Stimulated activated CD8-positive, alpha-beta memory T cell treated with anti-CD3 and anti-CD28 coated beads, Interleukin-4, amount 100 ng/mL, for 1 hour (primary cell): ENCODE measurements at places on chromosomes 1 and 21.
A peak's percentile ranks its signal among the peaks of the same experiment; 100 is the strongest.

GRCh38 chr1:154206196-154206595 is at the start of gene CFAP141:
Gene CFAP141 (minus strand): TSS chr1:154206333. CDS start chr1:154206307, 26 bp downstream.
- no peak for DNase-seq

GRCh38 chr1:30197639-30198450 is 525.5 kb downstream of the MATN1 start:
- no peak for DNase-seq

- no peak for DNase-seq
These were observed 16.6 kb upstream of the DR1 start for GRCh38 chr1:93328809-93329760.

DNA sequence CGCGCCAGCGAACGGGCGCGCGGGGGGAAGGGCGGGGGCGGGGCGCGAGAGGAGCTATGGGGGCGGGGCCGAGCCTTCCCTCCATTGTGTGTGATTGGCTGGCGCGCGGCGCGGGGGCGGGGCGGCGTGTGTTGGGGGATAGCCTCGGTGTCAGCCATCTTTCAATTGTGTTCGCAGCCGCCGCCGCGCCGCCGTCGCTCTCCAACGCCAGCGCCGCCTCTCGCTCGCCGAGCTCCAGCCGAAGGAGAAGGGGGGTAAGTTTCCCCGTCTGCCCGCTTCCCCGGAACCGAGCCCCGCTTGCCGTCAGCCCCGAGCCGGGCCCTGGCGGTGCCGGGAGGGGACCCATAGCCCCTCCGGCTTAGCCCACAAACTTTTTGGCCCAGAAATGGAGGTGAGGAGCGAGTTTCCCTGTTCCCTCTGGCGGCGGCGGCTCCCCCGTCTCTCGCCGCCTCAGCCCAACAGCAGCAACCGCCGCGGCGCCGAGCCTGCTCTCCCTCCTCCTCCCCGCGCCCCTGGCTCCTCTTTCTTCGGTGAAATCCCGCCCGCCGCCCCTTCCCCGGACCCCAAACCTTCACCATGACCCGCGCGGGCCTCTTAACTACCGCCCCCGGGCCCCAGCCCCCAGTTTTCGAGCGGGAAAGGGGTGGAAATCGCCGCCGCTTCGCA is at the start of gene H3-3A:
TSS of gene H3-3A (plus strand) at position 159 of the 666 bp plus-strand sequence. CDS start 1,636 bp downstream, outside the sequence.
- DNase-seq = peak; percentile 96

DNA sequence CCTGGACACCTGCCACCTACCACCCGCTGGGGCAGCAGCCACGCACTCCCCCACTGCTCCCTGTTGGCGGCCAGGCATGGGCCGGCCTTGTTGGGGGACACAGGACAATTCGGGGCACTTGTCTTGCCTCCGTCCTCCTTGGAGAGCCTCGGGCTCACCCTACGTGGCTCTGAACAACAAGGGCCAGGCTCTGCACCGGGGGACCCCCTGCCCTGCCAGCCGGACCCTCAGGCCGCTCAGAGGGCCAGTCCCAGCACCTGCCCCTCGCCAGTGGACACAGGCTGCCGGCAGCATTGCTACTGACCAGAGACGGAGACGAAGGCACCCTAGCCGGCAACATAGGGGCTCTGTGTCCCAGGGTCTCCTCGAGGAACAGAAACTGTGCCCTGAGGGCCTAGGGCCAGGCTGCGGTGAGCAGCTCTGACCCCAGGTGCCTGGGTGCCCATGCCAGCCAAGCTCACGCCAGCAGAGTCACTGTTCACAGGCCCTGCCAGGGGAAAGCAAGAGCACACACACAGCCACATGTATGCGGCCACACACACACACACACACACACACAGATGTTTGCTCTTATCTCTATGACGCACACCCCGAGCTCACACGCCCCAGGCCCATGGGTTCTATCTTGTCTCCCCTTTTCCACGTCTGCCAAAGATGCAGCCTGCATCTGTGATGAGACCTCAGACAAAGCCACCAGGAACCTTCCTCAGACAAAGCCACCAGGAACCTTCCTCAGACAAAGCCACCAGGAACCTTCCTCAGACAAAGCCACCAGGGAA is 45.9 kb downstream of the MORN1 start:
- no peak for DNase-seq
